COLO829 (cell line): ENCODE measurements at places on chromosomes 4 and X.

DNA sequence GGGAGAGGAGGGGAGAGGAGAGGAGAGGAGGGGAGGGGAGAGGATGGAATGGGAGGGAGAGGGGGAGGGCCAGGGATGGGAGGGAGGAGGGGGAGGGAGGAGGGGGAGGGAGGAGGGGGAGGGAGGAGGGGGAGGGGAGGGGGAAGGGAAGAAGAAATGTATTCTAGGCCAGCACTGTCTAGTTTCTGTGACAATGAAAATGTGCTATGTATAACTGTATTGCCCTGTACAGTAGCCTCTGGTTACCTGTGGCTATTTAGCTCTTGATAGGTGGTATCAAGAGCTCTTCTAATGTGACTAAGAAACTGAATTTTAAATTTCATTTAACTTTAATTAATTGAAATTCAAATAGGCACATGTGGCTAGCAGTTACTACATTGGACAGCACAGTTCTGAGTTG lies 143.1 kb downstream of the BTC start:
- no peak for DNase-seq

DNA sequence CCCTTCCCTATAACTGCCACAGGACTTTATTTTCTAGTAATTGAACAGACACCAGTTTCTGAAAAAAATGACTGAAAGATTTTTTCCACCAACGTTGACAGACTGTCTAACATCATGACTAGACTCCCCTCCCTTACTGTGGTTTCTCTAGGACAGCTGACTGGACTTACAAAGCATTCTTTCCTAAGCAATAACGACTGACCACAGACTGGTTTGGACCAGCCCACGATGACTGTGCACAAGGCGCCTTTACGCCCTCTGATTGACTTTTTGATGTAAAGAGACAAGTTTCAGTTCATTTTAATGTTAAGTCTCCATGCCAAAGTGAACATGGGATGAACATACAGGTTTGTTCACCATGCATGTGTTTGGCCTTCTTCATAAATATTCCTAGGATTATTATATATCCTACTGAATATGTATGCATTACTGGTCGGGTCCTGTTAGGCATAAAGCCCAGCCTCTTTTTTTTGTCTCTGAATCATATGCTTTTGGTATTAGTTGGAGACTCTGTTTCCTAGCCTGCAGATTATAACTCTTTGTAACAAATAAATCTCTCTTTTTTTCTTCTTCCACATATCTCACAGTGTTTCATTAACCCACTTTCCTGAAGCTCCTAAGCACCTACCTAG lies 50.5 kb upstream of the UGT2B4 start:
- peak; percentile 21 for DNase-seq

DNA sequence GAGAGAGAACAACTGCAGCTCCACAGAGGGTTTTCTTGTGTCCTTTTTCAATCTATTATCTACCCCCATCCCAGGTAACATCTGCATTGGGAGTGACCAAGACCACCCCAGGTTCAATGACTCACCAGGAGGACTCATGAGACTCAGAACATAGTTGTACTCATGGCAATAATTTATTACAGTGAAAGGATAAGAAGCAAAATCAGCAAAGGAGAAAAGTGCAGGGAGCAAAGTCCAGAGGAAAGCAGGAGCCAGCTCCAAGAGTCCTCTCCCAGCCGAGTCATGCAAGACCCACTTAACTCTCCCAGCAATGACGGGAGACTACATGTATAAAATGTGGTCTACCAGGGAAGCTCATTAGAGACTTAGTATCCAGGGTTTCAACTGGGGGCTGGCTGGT lies 129.5 kb upstream of the RBPJ start:
- DNase-seq = no peak

- DNase-seq = no peak
Measured at GRCh38 chrX:143536176-143536575, 18.9 kb upstream of the SPANXN3 start.

DNA sequence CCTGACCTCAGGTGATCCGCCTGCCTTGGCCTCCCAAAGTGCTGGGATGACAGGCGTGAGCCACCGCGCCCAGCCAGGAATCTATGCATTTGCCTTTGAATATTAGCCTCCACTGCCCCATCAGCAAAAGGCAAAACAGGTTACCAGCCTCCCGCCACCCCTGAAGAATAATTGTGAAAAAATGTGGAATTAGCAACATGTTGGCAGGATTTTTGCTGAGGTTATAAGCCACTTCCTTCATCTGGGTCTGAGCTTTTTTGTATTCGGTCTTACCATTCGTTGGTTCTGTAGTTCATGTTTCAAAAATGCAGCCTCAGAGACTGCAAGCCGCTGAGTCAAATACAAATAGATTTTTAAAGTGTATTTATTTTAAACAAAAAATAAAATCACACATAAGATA lies 44.2 kb upstream of the SHOX start:
- no peak for DNase-seq

DNA sequence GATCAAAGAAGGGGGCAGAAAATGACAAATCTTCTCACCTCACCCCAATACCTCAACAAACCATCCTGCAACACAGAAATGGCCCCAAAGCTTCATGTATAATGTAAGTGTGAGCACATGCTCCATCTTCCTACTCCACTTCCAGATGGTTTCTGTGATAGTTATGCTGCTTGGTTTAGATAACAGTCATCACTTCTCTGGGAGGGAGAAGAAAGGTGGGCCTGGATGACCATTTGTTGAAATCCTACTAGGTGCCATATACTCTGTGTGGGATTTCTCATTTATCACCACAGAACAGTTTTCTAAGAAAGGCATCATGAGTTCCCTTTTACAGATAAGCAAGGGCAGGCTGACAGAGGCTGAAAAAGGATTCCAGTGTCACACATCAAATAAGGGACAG lies 31.3 kb upstream of the NXF3 start:
- no peak for DNase-seq

- no peak for DNase-seq
Measured at GRCh38 chrX:116170511-116170910, at the start of gene AGTR2. Gene AGTR2, plus strand, starts transcription at chrX:116170744. Its CDS starts 1,537 bp downstream, at chrX:116172281.

DNA sequence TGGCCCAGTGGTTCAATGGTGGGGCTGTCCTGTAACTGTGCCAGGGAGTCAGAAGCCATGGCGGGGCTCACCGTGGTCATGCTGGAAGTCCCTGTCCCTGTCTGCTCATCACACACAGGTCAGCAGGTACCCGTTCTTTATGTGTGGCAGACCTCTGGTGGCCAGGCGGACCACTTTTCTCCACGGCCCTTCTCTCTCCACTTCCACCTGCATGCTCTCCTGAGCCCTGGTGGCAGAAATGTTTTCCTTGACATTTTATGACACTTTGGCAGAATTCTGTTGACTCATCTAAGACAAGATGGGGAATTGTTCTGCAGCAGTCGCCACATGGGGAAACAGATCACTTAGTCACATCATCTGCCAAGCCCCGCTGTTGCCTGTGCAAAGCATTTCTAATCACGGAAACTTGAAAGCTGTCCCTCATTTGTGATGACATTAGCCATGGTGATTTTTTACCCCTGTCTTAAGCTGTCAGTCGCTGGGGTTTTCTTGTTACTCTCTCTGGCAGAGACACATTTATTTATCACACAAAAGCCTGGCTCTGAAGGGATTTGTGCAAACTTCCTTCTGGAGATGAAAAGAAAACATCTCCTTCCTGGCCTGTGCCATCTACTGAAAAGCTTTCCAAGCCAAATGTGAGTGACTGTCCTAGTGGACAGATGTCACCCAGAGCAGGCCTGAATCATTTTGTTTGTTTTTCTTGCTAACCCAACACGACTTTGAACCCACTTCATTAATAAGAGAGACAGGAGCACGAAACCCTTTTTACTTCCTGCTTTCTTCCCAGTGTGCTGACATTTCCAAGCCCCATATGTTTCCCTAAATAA lies 38.8 kb upstream of the STIM2 start:
- DNase-seq = no peak

DNA sequence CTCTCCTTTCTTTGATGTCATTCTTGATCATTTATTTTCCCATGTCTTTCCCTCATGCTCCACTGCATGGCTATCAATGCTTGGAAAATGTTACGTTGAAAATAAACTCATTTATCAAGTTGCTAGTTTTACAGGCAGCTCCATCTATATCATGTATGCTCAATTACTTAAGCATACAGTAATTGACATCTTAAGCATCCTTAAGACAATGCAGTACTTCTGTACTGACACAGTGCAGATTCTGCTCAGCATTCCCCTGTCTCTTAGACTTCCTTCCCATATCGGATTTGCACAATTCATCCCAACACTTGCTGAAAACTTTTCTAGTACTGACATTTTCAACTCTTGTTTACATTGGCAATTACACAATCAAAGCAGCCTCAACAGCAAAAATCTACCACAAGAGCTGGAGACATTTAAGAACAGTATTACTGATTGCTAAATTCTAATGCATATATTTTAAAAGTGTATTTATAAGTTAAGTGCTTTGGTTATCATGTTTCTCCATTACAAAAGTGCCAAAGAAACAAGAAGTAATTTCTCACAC lies 165.6 kb downstream of the ATP10D start:
- DNase-seq = no peak

GRCh38 chr4:93469560-93469959 lies 359.0 kb upstream of the ATOH1 start:
- no peak for DNase-seq

DNA sequence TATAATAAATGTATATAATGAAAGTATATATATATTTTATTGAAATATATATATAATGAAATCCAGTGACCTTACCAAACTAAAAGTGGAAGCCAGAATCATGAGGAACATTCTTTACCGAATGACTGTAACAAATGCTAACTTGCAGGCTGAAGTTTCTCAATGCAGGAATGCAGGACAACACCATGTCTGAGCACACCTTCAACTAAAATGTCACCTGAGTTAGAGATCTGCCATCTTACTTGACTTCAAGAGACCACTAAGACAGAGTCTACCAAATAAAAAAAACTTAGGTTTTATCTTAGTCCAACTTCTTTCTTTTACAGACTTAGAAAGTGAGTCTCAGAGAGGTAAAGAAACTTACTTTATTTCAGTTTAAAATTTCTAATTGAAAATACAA lies 176.2 kb downstream of the FSTL5 start:
- DNase-seq = no peak

GRCh38 chr4:104025251-104025650 lies 305.5 kb upstream of the TACR3 start:
- DNase-seq = no peak
